Transverse colon (tissue), 4 donors: ENCODE measurements at places on chromosomes 4 and X. TPM values are rescaled to one million over a fixed set of nuclear protein-coding genes. Genes with fewer than 3 reads are reported as not detected.

ATP1B4 gene
- not detected for total RNA-seq

ZCCHC18 gene
- total RNA-seq, result 0.95 TPM

ADH1B gene
- total RNA-seq, result 148 TPM

TBC1D8B gene
- total RNA-seq, result 5.8 TPM

TMEM150C gene
- total RNA-seq, result 6.6 TPM

ATP5ME gene
- 148 TPM for total RNA-seq

SASH3 gene
- total RNA-seq, result 16.5 TPM

TIMM8A gene
- total RNA-seq, result 8.6 TPM

KIAA1210 gene
- not detected for total RNA-seq

TMEM175 gene
- 48.1 TPM for total RNA-seq
